ENCODE measurements at places on chromosomes 2 and 18.

- DNase-seq = no peak
These were observed 97.0 kb downstream of the FHOD3 start for GRCh38 chr18:36394486-36394885.

GRCh38 chr2:206328974-206329373 is 54.5 kb downstream of the ZDBF2 start:
- DNase-seq = no peak

DNA sequence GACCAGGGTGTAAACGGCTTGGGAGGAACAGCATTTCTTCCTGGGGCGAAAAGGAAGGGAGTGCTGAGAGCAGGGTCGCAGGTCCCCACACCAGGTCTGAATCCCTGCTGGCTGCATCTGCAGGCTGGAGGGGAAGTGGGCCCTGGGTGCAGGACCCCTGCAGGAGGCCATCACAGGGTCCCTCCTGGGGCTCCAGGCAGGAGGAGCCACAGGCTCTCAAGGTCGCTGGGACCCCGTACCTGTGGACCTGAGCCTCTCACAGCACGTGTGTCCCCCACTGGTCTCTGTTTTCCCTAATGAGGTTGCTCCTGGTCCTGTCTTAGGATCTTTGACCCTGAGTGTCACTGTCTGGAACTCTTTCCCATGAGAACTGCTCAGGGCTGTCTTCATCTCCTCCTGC is 147.8 kb upstream of the ZNF236 start:
- DNase-seq = no peak

DNA sequence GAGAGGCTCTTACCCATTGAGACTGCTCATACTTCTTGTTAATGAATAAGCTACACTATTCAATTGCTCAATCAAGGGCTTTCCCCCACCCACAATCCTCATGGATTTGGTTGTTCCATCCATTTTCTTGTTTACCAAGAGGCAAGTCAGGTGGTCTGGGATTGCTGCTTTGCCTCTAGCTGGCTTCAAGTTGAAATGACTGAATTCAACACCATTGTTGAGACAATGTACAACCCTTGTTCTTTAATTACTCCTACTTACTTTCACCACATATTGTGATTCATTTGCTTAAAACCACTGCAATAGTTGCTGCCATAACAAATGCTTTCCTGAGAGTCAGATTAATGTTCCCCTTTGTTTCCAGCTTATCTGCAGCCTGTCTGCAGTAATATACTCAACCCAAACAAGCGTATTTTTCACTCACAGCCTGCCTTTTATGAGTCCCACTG is 532.2 kb downstream of the RIT2 start:
- DNase-seq = no peak

- no peak for DNase-seq
These were observed 33.4 kb upstream of the ZNF396 start for GRCh38 chr18:35410561-35410960.

DNA sequence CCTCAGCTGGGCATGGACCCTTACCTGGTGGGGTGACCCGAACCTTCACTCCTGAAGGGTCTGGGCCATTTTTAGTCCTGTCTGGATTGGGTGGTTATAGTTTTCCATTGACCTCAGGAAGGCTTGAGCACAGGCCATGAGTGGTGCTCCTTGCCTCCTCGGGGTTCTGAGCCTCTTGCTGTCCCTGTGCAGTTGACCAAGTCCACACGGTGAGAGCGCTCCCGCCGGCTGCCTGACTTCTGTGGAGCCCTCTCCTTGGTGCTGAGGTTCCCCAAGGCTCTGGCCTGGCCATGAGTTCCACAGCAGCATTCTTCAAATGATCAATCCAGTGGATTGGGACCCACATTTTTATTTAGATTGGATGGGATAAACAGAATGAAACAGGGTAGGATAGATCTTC is 159.5 kb downstream of the SEPTIN10 start:
- DNase-seq = no peak

DNA sequence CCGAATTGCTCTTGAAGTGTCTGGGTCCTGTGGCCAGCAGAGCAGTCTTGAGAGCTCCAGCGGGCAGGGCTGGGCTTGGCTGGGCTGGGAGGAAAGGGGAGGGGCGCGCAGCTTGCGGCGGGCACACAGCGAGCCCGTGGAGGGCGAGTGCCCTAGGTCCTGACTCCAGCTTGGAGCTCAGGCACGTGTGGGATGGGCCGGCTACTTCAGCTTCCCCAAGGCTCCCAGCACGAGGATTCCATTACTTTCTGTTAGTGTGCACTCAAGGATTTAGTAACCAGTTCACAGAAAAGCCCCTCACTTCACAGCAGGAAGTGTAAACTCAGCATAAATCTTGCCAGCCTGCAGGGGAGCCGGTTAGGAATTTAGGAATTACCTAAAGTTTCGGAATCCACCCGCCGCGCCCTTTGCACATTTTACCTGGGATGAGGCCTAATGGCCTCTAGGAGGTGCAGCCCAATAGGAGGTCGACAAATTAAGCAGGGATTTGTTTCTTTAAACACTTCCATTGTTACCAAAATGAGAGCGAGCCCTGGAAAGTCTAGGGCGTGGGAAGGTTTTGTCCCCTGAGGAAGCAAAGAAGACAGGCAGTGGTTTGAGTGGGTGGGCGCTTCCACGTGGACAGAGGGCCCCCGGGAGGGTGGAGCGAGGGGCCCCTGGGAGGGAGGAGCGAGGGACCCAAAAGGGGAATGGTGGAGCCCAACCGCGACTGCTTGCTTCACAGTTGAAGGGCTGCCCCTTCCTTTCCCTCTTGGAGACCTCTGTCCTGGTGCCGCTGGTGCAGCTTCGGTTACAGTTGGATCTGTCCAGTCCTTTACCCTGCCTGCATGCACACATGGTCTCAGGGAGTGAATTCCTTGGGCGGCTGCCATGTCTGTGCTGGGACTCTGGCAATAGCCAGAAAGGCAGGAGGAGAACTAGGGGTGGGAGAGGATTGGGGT is 93.3 kb downstream of the CTAGE1 start:
- no peak for DNase-seq

- DNase-seq = no peak
These were observed 84.5 kb upstream of the SLC1A4 start for GRCh38 chr2:64904413-64905329.

GRCh38 chr18:75054611-75055010 is 154.3 kb downstream of the PTGR3 start:
- DNase-seq = no peak

DNA sequence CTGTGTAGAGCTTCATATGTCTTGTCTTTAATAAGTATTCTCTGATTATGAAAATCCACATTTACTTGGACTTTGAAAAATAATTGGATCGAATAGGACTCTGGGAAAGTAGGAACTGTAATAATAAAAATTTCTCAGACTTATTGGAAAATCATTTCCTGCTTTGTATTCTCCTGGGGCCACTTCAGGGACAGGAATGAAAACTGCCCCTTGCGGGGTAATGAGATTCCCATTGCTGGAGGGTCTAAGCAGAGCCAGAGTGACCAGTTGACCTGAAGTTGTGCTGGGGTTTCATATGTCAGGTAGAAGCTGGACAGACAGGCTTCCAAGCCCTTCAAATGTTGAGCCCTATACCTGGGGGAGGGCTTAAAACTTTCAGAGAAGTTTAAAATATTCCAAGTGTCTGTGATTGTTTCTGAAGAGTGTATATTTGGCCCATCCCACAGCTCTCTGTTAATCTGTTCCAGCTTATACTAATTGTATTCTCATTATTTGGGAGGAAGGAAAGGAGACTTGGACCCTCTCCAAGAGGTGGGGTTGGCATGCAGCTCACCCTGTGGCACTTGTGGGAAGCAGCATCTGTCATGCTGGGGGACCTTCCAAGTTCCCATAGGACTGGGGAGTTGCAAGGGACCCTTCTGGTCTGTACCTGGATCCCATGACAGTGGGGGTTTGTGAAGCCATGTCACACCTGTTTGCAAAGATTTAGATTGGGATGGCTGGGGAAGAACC is 268.7 kb upstream of the ATP5MC3 start:
- no peak for DNase-seq

- no peak for DNase-seq
These were observed 12.8 kb downstream of the FARSB start for GRCh38 chr2:222643134-222643533.

DNA sequence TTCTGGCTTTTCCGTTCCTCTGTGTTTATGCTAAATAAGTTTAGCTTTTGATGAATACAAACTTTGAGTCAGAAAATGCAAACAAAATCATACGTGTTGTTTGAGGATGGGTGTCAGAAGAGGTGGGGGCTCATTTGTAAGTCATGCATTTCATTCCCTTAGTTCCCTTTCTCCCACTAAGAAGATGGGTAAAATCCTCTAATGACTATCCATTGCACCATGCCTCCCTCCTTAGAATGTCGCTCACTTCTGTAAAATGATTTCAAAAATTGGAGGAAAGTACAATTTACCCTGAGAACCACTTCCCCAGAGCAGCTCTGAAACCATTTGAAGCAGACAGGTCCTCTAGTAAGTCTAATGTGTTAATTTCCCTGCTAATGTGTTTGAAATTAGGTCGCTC is 629.6 kb upstream of the VRK2 start:
- no peak for DNase-seq

DNA sequence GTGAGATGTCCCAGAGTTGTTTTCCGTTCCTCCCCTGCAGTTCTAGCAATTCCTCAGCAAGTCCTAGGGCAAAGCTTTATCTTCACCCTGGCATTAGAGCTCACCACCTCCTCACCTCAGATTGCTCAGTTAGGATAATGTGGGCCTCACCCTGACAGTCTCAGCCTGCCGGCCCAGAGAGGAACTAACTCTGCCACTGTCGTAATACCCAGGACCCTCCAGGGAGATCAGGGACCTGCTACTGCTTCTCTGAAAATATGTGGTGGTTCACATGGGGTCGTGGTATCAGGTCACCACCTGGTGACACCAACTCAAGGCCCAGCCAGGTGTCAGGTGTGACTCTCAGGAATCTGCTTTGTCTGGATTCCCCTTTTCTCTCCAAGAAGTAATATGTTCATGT is 120.7 kb downstream of the FEZ2 start:
- no peak for DNase-seq

- no peak for DNase-seq
These were observed 10.0 kb downstream of the TCF4 start for GRCh38 chr18:55577812-55578539.

GRCh38 chr2:46377101-46377581 is 79.9 kb downstream of the EPAS1 start:
- no peak for DNase-seq

GRCh38 chr2:18268400-18268799 is 292.1 kb downstream of the RDH14 start:
- no peak for DNase-seq

- DNase-seq = no peak
These were observed 5.5 kb upstream of the ID2 start for GRCh38 chr2:8676191-8676920.

- peak; percentile 68 for DNase-seq
These were observed 96.9 kb upstream of the TANK start for GRCh38 chr2:161063157-161063945.

- DNase-seq = no peak
These were observed 40.7 kb downstream of the ODC1 start for GRCh38 chr2:10407432-10407831.

GRCh38 chr2:186780701-186781316 is 68.2 kb downstream of the ZSWIM2 start:
- DNase-seq = no peak

DNA sequence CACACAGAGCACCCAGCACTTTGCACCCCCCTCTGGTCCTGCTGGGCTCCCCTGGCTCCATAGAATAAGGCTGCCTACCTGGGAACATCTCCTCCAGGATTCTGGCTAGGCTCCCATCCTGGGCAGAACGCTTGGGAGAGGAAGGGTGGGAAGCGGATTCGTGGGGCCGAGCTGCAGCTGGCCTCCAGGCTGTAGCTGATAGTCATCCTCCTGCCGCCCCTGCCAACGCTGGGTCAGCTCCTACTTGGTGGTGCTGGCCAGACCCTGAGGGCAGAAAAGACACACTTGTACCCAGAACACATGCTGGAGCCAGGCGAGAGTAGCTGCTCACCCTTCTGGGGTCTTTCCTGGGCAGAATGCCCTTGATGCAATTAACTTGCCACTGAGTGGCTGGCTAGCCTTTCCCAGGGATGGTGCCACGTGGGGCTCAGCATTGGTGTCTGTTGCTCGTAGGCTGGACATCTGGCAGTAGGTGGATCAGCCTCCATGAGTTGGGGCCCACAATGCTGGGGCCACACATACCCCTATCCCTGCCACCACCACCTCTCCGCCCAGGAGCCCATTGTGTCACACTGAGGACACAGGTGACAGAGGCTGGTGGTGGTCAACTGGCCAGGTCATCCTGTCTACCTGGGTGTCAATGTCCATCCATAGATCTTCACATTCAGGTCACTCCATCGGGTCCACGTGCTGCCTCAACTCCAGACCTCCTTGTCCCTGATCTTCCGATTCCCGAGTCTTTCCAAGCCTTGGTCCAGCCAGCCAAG is 112.8 kb downstream of the NDUFA10 start:
- DNase-seq = no peak

GRCh38 chr2:50606145-50606544 is 425.8 kb downstream of the NRXN1 start:
- DNase-seq = no peak

GRCh38 chr18:45073556-45073955 is 392.9 kb downstream of the SETBP1 start:
- no peak for DNase-seq

- DNase-seq = no peak
These were observed 300.7 kb downstream of the TCF4 start for GRCh38 chr18:55287149-55287806.

- DNase-seq = no peak
These were observed 8.6 kb downstream of the AGFG1 start for GRCh38 chr2:227480528-227480927.

DNA sequence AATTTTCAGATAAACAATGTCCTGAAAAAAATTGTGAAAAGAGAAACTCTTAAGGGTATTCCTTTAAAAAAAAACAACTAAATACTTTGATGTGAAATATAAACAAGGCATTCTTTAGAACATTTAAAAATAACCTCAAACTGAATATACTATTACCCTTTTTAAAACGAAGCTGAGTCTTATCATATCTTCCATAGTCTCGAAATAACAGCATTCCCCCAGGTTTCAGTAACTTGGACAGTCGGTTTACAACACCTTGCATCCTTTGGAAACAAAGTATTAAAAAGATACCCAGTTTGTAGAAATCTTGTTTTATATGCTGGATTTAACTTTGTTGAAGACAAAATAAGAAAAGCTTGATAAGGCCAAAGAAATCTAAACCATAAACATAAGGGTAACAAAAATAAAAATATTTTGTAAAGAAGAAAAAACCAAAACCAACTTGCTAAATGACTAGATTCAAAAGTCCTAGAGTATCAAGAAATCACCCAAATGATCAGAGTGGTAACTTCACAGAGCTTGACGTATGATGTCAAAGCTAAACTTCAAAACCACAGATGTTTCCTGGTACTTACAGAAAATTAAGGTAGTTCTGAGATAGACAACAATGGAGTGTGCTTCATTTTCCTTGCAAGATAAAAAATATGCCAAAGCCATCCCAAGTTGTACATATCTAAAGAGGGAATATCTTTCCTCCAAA is 107.8 kb downstream of the METTL8 start:
- no peak for DNase-seq

All from non-pigmented ciliary epithelial cell (primary cell).